ENCODE measurements at places on chromosomes 4 and X. TPM values are rescaled to one million over a fixed set of nuclear protein-coding genes. Genes with fewer than 3 reads are reported as not detected.

Gene GAGE1
- not detected for total RNA-seq

Gene UBE2A
- total RNA-seq, result 18.2 TPM

Gene KIT
- total RNA-seq, result 24.0 TPM

Gene FMR1
- 20.5 TPM for total RNA-seq

Gene NRK
- total RNA-seq, result 1.4 TPM

Data from epithelial cell of umbilical artery (primary cell).